ENCODE measurements at places on chromosomes 7 and 10. TPM values are rescaled to one million over a fixed set of nuclear protein-coding genes. Genes with fewer than 3 reads are reported as not detected.

Gene TAS2R40
- not detected for total RNA-seq

DNA sequence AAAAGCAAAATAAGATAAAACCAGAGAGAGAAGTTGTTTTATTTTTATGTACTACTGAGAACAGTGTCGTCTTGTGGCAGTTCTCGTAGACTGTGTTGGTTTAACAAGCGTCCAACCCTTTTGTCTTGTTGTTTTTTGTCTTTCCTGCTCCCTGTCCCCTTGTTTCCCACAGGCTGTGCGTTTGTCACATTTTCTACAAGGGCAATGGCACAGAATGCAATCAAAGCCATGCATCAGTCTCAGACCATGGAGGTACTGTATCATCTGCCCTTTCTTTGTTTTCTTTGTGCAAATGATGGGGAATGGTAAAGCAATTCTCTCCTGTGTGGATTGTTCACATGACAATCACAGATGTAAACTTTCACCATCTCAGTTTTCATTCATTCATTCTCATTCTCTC is 248.8 kb downstream of the CELF2 start:
- H3K4me3 ChIP-seq: no peak overlapping the region
- H3K36me3 ChIP-seq: peaks cover 5% of the 10 kb centered on the region
- H3K27ac ChIP-seq: no peak overlapping the region
- DNase-seq: no peak
- peaks cover 8% of the 10 kb centered on the region for H3K4me1 ChIP-seq
- no peaks in the 10 kb centered on the region for H3K27me3 ChIP-seq

- no peaks in the 10 kb centered on the region for H3K36me3 ChIP-seq
- H3K4me3 ChIP-seq: peak overlapping the region; percentile 23
- no peak for DNase-seq
- peaks cover 35% of the 10 kb centered on the region for H3K4me1 ChIP-seq
- peaks cover 100% of the 10 kb centered on the region for H3K27me3 ChIP-seq
Observed at GRCh38 chr10:93065675-93066543, 5.3 kb downstream of the CYP26C1 start.

GRCh38 chr10:86349474-86349873 is 17.1 kb downstream of the GRID1 start:
- no peaks in the 10 kb centered on the region for H3K27me3 ChIP-seq
- H3K36me3 ChIP-seq: no peaks in the 10 kb centered on the region
- no peaks in the 10 kb centered on the region for H3K4me1 ChIP-seq
- H3K27ac ChIP-seq: no peak overlapping the region
- DNase-seq: peak; percentile 13

Gene LOXL4
- 2.3 TPM for total RNA-seq

Gene SGCE
- 6.3 TPM for total RNA-seq

DNA sequence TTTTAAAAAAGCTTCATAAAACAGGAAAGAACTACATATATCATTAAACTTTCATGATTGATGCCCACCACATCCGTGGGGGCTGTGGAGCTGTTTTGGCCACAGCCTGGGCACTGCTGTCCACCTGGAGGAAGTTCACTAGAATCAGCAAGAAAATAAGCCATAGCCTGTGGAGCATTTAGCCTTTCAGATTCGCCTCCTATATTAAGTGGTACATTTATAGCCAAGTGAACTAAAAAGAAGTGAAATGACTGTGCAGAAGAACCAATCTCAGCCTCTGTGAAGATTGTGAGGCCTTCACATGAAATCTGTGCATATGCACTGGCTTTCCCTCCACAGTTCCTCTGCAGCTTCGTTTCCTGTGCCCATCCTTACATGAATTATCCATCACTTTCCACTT is 23.5 kb downstream of the WNT16 start:
- H3K27ac ChIP-seq: no peak overlapping the region
- DNase-seq: no peak
- no peak overlapping the region for H3K4me3 ChIP-seq
- H3K4me1 ChIP-seq: no peaks in the 10 kb centered on the region
- H3K36me3 ChIP-seq: peaks cover 45% of the 10 kb centered on the region

GRCh38 chr10:90418869-90419652 is 438.8 kb downstream of the HTR7 start:
- H3K27me3 ChIP-seq: no peaks in the 10 kb centered on the region
- no peaks in the 10 kb centered on the region for H3K4me1 ChIP-seq
- DNase-seq: no peak
- H3K27ac ChIP-seq: no peak overlapping the region
- no peak overlapping the region for H3K4me3 ChIP-seq
- no peaks in the 10 kb centered on the region for H3K36me3 ChIP-seq

Gene TMEM273
- total RNA-seq: 6.1 TPM

GRCh38 chr10:56920601-56921261 is 559.7 kb upstream of the ZWINT start:
- H3K27ac ChIP-seq: no peak overlapping the region
- H3K36me3 ChIP-seq: no peaks in the 10 kb centered on the region
- no peaks in the 10 kb centered on the region for H3K27me3 ChIP-seq
- H3K4me1 ChIP-seq: no peaks in the 10 kb centered on the region
- H3K4me3 ChIP-seq: no peak overlapping the region
- DNase-seq: no peak

- H3K27ac ChIP-seq: peak overlapping the region; percentile 95
- DNase-seq: peak; percentile 82
- H3K4me3 ChIP-seq: peak overlapping the region; percentile 78
- H3K27me3 ChIP-seq: no peaks in the 10 kb centered on the region
- peaks cover 20% of the 10 kb centered on the region for H3K4me1 ChIP-seq
Observed at GRCh38 chr10:114174695-114175188, 739 bp upstream of the CCDC186 start.

Gene MET
- total RNA-seq: 41.2 TPM

- DNase-seq: no peak
- no peaks in the 10 kb centered on the region for H3K36me3 ChIP-seq
- no peak overlapping the region for H3K27ac ChIP-seq
Observed at GRCh38 chr10:71372882-71373495, 23.7 kb upstream of the CDH23 start.

GRCh38 chr10:119346095-119346832 is 138.9 kb downstream of the GRK5 start:
- no peaks in the 10 kb centered on the region for H3K27me3 ChIP-seq
- H3K4me3 ChIP-seq: no peak overlapping the region
- DNase-seq: no peak
- H3K4me1 ChIP-seq: peaks cover 31% of the 10 kb centered on the region
- H3K36me3 ChIP-seq: no peaks in the 10 kb centered on the region

- no peaks in the 10 kb centered on the region for H3K36me3 ChIP-seq
- no peak overlapping the region for H3K4me3 ChIP-seq
- H3K27me3 ChIP-seq: peaks cover 18% of the 10 kb centered on the region
- H3K27ac ChIP-seq: no peak overlapping the region
- peaks cover 20% of the 10 kb centered on the region for H3K4me1 ChIP-seq
- DNase-seq: no peak
Observed at GRCh38 chr10:126391192-126391885, 3.1 kb upstream of the ADAM12 start.

- H3K36me3 ChIP-seq: no peaks in the 10 kb centered on the region
- H3K27ac ChIP-seq: no peak overlapping the region
- H3K27me3 ChIP-seq: no peaks in the 10 kb centered on the region
- no peak for DNase-seq
- no peaks in the 10 kb centered on the region for H3K4me1 ChIP-seq
- H3K4me3 ChIP-seq: no peak overlapping the region
Observed at GRCh38 chr7:124412531-124412930, 353.1 kb downstream of the GPR37 start.

Gene PLXDC2
- 97.0 TPM for total RNA-seq

DNA sequence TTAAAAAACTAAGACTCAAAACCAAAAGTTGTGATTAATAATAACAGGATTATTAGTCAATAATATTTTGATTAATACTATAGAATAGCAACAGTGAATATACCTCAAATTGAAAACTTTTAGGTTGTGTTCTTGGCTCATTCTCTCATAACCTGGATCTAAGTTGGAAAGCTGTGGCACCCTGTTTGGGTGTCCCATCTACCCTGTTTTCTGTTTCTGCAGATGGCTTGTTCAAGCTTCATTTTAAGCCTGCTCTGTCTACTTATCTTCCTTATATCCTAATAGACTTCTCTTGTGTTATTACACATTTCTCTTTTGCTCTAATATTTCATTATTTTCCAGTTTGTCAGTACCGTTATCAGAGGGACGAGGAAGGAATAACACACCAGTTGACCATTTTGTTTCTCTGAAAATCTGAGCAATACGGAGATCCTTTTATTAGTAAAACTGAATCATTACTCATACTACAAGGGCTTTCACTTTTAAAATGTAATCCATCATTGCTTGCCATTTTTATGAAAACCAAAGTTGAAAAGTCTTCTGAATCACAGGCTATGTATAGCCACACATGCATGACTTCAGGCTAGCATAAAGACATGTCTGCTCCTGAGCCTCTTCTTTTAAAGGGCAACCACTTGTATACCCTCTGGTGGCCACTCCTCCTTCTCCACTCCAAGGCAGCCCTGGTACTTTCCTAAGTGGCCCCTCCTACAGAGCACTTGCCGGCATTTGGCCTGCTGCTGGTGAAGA is 22.3 kb downstream of the COX15 start:
- no peak overlapping the region for H3K4me3 ChIP-seq
- no peak for DNase-seq
- no peak overlapping the region for H3K27ac ChIP-seq
- peaks cover 32% of the 10 kb centered on the region for H3K4me1 ChIP-seq

DNA sequence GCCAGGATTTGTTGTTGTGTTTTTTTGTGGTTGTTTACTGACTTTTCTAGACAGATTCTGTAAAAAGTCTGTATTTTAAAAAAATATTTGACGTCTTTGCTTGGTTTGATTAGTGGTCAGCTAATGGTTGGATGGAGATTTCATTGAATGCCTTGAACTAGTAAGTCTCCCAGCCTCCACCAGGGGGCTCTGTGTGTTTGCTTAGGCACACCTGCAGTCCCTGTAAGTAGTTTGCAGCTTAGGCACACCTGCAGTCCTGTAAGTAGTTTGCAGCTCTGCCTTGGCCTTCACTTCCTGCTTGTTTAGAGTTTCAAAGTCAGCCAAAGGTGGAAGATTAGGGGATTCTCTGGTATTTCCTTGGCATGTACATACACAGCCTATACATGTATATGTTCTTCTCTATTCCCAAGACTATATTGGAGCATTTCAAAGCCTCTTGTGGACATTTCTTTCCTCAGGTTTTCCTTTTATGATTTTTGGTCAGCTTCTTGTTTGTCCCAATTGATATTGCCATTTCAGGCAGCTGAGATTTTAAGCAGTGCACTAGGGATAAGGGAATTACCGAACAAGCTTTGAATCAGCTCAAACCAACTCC is 101.6 kb downstream of the CCSER2 start:
- DNase-seq: peak; percentile 82
- H3K36me3 ChIP-seq: peaks cover 3% of the 10 kb centered on the region
- no peak overlapping the region for H3K27ac ChIP-seq
- H3K4me3 ChIP-seq: no peak overlapping the region
- H3K4me1 ChIP-seq: peaks cover 24% of the 10 kb centered on the region

DNA sequence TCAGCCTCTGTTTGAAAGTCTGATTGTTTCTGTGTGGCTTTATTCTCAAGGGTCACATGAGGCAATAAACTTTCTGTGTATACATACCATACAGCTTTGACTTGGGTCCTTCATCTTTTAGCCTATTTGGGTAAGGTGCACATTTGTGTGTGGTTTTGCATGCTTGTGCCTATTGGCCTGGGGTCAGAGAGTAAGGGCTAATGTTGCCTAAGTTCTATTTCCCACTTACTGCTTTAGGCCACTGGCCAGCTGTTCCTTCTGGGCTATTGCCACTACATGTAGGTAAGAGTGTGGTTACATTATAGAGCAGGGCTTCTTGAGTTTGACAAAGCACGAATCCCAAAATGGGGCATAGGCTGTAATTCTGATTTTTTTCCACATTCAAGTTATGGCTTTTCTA is 21.8 kb downstream of the BBIP1 start:
- DNase-seq: no peak
- H3K27me3 ChIP-seq: no peaks in the 10 kb centered on the region
- peaks cover 70% of the 10 kb centered on the region for H3K36me3 ChIP-seq
- H3K4me3 ChIP-seq: no peak overlapping the region

GRCh38 chr7:79421751-79422150 is 31.7 kb downstream of the MAGI2 start:
- DNase-seq: no peak
- no peaks in the 10 kb centered on the region for H3K27me3 ChIP-seq
- H3K27ac ChIP-seq: no peak overlapping the region
- H3K36me3 ChIP-seq: no peaks in the 10 kb centered on the region
- peaks cover 7% of the 10 kb centered on the region for H3K4me1 ChIP-seq
- no peak overlapping the region for H3K4me3 ChIP-seq

Gene CYP3A4
- 2.3 TPM for total RNA-seq

Measured in suprapubic skin (tissue), 4 donors.